CD4-positive, alpha-beta T cell treated with Interleukin-15 for 1 hour (primary cell): ENCODE measurements at places on chromosomes 1 and 21.
A peak's percentile ranks its signal among the peaks of the same experiment; 100 is the strongest.

GRCh38 chr1:91997607-91998195 lies 32.1 kb upstream of the EPHX4 start:
- DNase-seq = no peak

DNA sequence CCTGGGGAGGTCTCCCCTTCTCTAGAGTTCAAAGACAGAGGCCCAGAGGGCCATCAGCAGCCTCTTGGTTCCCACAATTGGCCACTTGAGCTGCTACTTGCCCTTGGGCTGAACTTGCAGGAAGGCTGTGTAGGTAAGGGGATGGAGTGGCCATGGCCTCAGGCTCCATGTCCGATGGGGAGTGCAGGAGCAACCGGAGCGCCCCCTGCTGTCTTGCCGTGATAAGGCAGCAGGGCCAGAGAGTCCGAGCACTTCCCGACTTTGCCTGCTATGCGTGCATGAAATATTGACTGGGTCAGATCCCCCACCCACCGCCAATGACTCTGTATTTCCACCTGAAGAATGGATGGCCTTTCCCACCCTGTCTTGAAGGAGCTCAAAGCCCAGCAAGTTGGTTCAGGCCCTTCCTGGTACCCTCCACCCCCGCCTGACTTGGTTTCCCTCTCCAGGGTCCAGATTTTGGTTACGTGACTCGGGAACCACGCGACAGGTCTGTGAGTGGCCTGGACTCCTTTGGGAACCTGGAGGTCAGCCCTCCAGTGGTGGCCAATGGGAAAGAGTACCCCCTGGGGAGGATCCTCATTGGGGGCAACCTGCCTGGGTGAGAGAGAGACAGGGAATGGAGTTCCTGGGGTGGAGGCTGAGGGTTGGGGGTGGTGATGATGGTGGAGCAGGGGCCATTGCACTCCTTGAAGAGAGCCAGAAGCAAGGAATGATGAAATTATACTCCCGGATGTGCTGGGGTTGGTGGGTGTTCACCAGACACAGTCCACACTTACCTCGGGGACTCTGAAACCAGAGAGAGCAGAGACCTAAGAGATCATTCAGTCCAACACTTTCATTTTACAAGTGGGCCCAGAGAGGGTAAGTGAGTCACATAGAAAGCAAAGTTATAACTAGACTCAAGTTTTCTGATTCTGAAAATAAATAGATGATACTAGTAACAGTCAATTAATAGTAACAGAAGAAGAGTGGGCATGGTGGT lies 25.6 kb downstream of the PADI3 start:
- peak; percentile 26 for DNase-seq

GRCh38 chr21:42649122-42650032 lies 4.0 kb upstream of the PDE9A start:
- DNase-seq = no peak

GRCh38 chr21:36282568-36283230 lies 37.3 kb upstream of the MORC3 start:
- DNase-seq = no peak
